ENCODE measurements at places on chromosomes 4 and X.

GRCh38 chr4:82833696-82834313, 35.2 kb upstream of the SCD5 start:
- no peak for DNase-seq

GRCh38 chr4:181745933-181746625, 497.1 kb upstream of the TENM3 start:
- DNase-seq, result no peak

GRCh38 chrX:76228499-76228898, 55.6 kb downstream of the PBDC1 start:
- DNase-seq, result no peak

DNA sequence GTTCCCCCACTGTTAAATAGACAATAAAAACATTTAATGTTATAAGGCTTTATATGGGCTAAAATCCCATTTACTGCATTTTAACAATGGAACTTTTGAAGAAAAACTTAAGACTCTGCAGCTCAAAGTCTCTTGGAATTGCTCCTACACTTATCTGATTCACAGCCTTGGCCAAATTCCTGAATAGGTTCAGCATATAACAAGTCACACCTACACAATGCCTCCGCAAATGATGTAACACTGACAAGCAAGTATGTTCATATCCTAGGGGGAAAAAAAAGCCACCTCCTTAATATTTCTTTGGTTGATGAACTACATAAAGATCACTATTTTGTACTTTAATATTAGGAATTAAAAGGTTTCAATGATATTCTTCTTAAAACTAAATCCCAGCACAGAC, 34.5 kb downstream of the RPS6KA6 start:
- no peak for DNase-seq

DNA sequence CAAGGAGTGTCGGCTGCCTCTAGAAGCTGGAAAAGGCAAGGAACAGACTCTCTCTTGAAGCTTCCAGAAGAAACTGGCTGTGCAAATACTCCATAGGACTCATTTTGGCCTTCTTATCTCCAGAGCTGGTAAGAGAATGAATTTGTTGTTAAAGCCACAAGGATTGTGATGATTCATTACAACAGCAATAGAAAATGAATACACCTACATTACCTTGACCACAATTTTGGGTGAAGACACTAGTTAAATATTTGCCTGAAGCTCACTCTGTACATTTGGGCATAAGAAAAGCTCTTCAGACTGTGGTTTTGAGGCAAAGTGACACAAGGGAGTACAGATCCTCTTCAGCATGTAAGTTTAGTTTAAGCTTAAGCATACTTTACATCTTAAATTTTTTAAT, 134.5 kb upstream of the TLL1 start:
- no peak for DNase-seq

DNA sequence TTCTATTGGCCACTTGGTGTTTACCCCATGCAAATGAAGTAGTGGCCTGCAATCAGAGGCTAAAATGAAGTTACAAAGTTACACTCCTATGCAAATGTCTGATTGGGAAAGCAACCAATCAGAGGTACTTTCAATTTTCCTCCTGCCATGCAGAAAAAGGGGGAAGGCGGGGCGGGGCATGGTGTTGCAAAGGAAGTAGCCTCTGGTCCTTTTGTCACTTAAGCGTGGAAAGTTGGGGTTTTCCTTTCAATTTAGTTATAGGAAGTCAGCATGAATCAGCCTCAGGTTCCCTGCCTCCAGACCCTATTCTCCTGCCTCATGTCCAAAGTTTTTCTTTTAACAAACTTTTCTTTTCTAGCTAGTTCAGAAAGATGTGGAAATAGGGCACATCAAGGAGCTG, 69.3 kb downstream of the GPC4 start:
- no peak for DNase-seq

- no peak for DNase-seq
These were observed 144.9 kb downstream of the FHIP1A start for GRCh38 chr4:151553874-151554273.

- DNase-seq, result no peak
These were observed 291.0 kb upstream of the STS start for GRCh38 chrX:6856471-6856870.

- DNase-seq, result no peak
These were observed 276.1 kb downstream of the PPP3CA start for GRCh38 chr4:101071241-101071640.

GRCh38 chr4:156958276-156959074, 13.1 kb downstream of the PDGFC start:
- no peak for DNase-seq

GRCh38 chr4:24922416-24922815, 9.6 kb upstream of the CCDC149 start:
- no peak for DNase-seq

- DNase-seq, result no peak
These were observed 70.8 kb upstream of the IL15 start for GRCh38 chr4:141565379-141566089.

GRCh38 chr4:33930497-33930896, 2313.8 kb downstream of the ARAP2 start:
- DNase-seq, result no peak

- DNase-seq, result no peak
These were observed 93.4 kb downstream of the NPNT start for GRCh38 chr4:105988671-105989070.

DNA sequence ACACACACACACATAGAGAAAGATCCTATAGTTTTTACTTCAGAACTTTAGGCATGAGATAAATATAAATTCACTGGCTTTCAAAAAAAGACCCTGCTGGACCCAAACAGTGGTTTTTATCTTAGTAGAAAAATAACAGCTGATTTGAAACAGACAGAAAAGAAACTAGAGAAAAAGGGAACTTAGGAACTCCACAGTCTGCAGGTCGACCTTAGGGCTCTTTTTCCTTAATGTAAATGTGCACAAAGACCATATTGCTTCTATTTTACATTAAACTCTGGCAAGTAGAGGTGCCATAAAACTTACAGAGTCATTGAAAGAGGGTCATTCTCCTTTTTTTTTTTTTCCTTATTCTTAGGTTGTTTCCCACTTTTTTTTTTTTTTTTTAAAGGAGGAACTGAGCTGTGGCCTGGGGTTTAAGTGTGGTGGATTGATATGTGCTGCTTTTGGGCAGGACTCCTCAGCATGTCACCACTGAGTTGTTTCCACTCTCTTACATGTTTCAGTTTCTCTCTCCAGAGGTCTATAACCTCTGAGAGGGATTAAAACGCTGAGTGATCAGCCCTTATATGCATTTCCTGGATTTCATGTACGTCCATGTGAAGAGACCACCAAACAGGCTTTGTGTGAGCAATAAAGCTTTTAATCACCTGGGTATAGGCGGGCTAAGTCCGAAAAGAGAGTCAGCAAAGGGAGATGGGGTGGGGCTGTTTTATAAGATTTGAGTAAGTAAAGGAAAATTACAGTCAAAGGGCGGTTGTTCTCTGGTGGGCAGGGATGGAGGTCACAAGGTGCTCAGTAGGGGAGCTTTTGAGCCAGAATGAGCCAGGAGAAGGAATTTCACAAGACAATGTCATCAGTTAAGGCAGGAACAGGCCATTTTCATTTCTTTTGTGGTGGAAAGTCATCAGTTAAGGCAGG, 70.8 kb upstream of the PACRGL start:
- no peak for DNase-seq

GRCh38 chr4:160847228-160847627, 1316.6 kb downstream of the FSTL5 start:
- DNase-seq, result no peak

DNA sequence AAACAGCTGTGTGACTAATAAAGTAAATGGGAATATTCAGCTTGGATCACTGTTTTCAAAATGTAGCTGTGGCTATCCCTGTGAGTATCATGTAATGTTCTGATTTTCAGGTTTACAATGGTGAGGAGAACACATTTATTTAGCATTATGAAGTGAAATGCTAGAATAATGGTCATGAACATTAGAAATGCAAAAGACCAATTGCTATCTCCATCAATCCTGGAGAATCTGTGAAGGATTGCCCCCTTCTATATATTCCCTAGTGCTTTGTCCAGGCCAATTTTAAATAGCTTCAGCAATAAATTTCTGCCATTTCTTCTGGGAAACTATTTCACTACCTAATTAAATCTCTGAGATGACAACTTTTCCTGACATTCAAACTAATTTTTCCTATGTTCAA, 1399.1 kb downstream of the PCDH19 start:
- no peak for DNase-seq

DNA sequence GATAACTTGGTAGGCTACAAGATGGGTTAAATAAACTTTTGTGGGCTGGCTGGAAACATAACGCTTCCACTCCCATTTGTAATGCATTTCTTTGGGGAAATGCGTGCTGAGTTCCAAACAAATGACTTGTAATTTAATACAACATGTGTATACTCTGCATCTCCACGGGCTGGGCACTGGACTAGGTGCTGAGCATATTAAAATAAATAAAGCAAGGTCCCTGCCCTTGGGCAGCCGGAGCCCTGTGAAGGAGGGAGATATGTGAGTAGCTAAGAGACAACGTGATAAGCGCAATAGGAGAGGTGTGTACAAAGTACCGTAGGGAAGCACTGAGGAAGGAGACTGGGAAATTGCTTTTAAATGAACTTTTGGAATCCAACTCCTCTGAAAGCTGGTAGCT, 147.2 kb upstream of the RBPJ start:
- no peak for DNase-seq

- no peak for DNase-seq
These were observed 30.0 kb downstream of the C4orf50 start for GRCh38 chr4:5988086-5988845.

- no peak for DNase-seq
These were observed 68.7 kb upstream of the GUCY1A1 start for GRCh38 chr4:155597933-155598451.

- no peak for DNase-seq
These were observed 233.1 kb downstream of the FAT4 start for GRCh38 chr4:125547836-125548235.

- no peak for DNase-seq
These were observed 20.5 kb downstream of the SEPTIN11 start for GRCh38 chr4:76969941-76970529.

Data from stimulated activated CD4-positive, alpha-beta T cell treated with anti-CD3 and anti-CD28 coated beads, Interleukin-4, amount 100 ng/mL, for 1 hour (primary cell).